ENCODE measurements at places on chromosomes 13 and 19.

DNA sequence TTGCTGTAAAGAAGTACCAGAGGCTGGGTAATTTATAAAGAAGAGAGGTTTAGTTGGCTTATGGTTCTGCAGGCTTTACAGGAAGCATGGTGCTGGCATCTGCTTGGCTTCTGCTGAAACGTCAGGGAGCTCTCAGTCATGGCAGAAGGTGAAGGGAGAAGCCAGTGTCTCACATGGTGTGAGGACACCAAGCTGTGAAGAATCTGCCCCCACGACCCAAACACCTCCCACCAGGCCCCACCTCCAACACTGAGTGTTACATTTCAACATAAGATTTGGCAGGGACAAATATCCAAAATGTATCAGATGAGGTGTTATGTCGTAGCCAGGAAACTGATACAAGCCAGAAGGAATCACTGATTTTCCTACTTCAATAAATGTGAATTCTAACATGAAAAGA is 136.5 kb downstream of the CYSLTR2 start:
- DNase-seq = no peak

DNA sequence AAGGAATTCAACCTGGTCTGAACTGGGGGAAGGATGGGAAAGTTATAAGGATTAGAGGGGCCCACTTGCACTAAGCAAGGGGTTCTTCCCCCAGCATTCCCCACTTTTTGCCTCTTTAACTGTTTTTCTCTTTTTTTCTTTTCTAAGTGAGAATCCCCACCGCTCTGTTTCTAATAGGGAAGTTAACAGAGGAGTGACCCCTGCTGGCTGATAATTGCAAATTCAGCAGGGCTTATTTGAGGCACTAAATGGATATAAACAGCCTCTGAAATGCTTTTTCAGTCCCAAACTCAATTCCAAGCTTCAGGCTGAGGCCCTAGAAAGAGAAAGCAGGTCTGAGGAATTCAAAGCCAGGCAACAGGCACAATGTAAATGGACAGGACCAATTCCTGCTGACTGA is 38.2 kb upstream of the CEACAM21 start:
- peak; percentile 23 for DNase-seq

DNA sequence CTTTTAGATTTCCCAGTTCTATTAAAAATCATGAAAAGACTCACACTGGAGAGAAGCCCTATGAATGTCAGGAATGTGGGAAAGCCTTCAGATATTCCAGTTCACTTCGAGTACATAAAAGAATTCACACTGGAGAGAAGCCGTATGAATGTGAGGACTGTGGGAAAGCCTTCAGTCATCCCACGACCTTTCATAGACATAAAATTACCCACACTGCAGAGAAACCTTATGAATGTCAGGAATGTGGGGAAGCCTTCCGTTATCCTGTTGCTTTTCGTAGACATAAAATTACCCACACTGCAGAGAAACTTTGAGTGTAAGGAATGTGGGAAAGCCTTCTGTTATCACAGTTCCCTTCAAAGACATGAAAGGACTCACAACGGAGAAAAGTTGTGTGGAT is 55.2 kb downstream of the ZNF627 start:
- DNase-seq = no peak

DNA sequence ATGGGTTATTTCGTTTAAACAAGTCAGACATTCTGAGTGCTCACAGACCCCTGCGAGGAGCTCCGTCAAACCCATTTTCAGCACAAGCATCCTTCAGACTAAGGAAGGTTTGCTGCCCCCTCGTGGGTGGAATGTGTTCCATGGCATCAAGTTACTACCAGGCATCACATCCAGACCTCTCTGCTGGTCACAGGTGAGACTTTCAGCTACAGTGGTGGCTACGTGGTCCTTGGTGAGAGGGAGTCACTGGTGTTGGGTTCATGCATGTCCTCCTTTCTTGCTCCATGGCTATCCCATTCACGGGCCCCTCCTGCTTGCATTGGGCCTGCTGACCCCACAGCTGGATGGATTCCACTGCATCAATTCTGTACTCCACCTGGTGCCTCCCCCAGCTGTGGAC is 9.1 kb upstream of the LILRB5 start:
- peak; percentile 35 for DNase-seq

DNA sequence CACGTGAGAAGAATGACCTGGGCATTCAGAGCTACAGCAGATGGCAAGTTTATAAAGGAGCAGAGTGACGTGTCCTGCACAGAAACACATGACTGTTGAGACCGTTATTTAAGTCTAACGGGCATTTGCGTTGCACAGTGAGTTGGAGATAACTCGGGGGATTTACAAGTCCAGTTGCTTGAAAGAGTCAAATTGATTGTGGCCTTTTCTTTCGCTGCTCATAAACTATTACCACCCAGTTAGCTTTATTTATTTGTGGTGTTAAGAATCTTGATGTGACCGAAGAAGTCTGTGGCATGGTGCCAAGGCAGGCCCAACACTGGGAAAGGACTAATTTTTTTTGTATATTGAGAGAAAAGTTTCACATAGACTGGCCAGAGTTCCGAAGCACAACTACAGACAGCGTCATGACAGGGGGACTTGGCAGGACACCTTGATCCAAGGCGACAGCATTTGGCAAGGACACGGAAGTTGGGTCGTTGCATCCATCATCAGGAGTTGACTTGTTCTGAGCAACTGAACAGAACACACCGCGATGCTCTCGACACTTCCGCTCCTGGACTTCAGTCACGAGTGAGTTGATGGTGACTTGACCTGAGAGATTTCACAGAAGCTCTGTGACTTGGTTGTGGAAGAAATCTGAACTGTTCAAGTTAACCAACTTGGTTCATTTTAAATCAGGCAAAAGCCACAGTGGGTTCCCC is 11.9 kb upstream of the PTOV1 start:
- DNase-seq = no peak

- DNase-seq = no peak
These were observed 64.8 kb upstream of the KCTD15 start for GRCh38 chr19:33731881-33732280.

DNA sequence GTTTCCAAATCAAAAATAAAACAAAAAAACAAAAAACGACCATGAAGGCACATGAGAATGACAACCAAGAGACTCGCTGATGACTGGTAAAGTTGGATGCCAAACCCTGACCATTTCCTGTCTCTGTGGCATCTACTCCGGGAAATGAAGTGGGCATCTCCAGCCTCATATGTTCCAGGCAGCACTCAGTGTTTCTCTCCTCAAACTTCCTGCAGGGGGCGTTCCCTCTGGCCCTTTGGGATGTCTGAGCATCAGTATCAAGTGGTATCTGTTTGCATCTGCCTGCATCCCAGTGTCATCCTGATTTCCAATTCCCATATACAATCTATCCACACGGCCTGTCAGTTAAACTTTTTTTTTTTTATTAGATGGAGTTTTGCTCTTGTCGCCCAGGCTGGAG is 9.8 kb upstream of the SIGLEC12 start:
- no peak for DNase-seq

DNA sequence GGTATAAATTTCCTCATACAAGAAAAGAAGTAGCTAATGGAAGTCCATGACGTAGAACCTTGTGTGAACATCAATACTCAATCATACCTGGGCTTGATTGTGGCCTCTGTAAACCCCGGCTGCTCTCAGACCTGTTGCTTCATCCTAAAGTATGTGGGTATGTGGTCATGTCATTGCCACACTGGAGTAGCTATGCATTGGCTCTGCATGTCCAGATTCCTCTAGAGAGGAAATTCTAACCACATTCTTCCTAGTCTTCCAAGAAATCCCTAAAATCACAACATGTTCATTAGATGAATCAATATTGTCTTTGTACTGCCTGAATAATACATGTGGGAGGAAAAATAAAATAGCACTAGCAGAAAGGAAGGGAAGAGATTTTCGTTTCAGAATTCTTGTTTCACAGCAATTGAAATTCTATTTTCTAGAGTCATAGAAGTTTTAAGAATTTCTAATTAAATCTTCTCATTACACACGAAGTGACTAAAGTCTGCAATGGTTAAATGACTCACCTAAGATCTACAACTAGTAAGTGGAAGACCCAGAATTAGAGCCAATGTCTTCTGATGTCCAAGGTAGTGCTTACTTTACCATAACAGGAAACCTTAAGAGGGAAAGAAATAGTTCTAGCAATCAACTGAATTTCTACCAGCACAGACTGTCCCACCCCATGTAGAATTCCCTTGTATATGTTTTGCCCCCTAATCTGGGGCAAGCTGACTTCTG is 28.0 kb downstream of the RXFP2 start:
- DNase-seq = no peak

DNA sequence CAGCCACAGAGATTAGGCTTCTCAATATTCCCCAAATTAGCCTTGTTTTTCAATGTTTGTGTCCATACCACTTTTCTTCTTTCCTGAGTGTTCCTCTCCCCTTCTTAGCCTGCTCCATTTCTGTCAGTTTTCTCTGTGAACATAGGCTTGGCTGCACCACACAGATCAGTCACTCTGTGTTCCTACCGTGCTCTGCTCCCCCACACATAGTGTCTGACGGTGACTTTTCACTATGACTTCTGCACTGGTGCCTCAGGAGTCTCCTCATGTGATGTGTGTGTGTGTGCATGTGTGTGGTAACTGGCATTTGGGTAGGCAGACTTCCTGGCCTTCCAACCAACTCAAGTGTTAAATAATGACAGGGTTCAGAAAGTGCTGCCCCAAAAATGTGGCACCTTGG is 47.9 kb upstream of the MYCBP2 start:
- DNase-seq = no peak

GRCh38 chr13:50376895-50377575 is 361.8 kb downstream of the KCNRG start:
- no peak for DNase-seq

GRCh38 chr19:15576526-15577156 is 38.4 kb upstream of the CYP4F8 start:
- no peak for DNase-seq

DNA sequence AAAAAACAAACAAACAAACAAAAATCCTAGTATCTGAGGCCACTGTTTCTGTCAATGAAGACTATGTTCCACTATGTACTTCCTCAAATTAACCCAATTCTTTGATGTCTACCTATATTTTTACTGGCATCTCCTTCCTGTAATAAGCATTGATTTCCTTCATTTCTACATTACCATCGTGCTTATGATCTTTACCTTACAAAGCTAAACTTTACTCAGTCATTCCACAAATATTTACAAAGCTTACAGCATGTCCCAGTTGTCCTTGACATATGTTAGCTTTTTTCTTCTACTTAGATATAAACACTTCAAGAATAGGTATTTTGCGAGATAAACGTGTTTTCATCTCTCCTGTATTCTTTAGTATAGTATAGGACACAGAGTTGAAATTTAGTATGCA is 1090.9 kb downstream of the PCDH9 start:
- DNase-seq = peak; percentile 2

DNA sequence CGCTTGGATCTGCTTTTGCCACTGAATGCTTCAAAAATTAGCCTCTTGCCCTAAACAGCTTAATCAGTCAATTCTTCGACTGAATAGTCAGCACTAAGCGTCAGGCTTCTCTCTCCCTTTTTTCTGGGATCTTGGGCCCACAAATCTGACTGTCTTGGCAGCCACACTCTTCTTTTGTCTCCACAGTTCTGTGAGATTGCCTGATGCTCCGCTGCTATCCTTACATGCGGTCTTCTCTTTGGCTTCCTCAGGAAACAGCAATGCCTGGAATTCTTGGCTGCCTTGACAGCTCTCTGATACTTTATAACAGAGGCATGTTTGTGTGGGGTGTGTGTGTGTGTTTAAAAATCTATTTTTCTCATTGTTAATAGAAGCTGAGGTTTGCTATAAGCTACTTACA is 32.6 kb downstream of the ERCC5 start:
- DNase-seq = no peak

GRCh38 chr19:48321372-48321621 is 4.1 kb upstream of the EMP3 start:
- peak; percentile 80 for DNase-seq

DNA sequence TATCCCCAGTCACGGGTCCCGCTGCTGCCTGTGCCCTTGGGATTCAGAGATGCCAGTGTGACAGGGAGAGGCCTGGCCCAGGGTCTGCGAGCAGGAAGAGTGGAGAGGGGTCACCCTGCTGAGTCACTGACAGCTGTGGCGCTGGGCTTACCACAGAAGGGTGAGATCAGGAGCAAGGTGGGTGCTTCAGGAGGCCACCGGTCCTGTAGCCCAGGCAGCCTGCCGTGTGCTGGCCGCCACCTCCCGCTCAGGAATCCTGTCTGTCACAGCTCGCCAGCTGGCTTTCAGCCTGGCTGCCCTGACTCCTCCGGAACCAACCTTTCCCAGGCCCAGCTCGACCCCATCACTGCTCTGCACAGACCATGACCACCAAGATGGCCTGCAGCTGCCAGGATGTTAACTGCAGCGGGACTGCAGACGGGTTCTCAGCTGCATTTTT is 25.3 kb downstream of the NAXD start:
- DNase-seq = no peak

DNA sequence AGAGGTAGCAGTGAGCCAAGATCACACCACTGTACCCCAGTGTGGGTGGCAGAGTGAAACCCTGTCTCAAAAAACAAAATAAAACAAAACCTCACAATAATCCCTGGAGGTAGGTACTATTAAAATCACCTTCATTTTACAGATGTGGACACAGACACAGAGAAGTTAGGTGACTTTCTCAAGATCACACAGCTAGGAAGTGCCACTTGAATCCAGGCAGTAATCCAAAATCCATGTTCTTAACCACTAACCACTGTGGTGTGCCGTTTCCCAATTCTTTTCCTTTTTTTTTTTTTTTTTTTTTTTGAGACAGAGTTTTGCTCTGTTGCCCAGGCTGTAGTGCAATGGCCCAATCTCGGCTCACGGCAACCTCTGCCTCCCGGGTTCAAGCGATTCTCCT is 9.0 kb downstream of the PPP1R14A start:
- DNase-seq = no peak

- DNase-seq = no peak
These were observed 93.3 kb downstream of the OLFM4 start for GRCh38 chr13:53121919-53122318.

- no peak for DNase-seq
These were observed 102.6 kb downstream of the LRCH1 start for GRCh38 chr13:46655377-46656180.

GRCh38 chr19:50519006-50519575 is 5.4 kb upstream of the ASPDH start:
- DNase-seq = no peak

DNA sequence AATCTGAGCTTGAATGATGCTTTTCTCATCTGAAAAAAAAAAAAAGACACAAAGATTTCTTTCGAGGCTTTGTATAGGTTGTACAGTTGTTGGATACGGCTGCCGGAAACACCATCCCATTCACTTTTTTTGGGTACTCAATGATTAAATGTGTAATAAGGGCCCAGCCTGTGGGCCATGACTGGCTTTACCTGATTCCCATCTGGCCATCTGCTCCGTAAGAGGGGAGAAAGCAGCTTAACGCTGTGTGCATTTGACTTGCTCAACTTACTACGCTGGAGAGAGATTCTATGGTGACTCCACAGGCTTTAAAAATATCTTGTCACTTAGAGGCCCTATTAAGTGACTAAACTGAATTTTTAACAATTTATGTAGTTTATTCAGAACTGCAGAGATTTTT is 731 bp downstream of the ZNF558 start:
- DNase-seq = no peak

GRCh38 chr19:53808710-53809125 is 15.4 kb downstream of the NLRP12 start:
- no peak for DNase-seq

Measured in T47D (cell line).